Occipital lobe (tissue), 3 donors: ENCODE measurements at places on chromosomes 13 and 19. TPM values are rescaled to one million over a fixed set of nuclear protein-coding genes. Genes with fewer than 3 reads are reported as not detected.

Gene SLC6A16
- total RNA-seq: not detected

GRCh38 chr19:57830071-57830602, at the start of gene ZNF587B:
Gene ZNF587B, plus strand, starts transcription at chr19:57830299. Its CDS starts 230 bp downstream, at chr19:57830529.
- DNase-seq: peak; percentile 56

- peak; percentile 7 for DNase-seq
These were observed 15.4 kb upstream of the IRGC start for GRCh38 chr19:43700395-43701000.

DNA sequence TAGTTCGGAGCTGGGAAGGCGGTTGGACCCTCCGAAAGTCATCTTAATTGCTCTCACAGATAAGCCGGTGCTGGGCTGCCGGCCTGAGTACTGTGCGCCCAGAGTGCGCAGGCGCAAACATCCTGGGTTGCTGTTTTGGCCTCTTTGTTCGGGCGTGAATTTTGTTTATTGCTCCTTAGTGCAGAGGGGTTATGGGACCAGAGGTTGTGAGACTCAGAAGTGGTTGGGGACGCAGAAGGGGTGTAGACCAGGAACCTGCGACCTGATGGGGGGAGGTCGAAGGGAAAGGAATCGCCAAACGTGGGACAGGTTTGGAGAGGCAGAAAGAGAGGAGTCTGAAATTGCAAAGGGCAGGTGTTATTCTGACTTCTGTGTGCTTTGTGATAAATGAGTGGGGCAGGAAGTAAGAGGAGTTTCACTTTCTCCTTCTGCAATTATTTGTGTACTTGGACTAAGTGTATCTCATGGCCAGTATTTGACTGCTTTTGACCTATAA, 607 bp upstream of the ZNF566 start:
- no peak for DNase-seq

DNA sequence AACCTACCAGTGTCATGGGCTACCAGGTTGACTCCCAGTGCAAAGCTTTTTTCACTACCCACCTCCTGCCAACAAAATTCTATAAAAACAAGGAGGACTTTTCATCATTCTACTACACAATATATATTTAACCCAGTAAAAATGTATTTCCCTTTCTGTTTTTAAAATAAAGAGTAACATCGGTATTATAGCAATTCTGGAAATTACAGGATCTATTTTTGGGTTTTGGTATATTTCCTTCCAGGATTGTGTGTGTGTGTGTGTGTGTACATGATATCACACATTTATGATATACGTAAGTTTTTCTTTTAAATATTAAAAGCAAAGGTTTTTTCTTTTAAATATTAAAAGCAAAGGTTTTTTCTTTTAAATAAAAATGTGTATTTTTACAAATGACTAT, 6.0 kb upstream of the UBL3 start:
- no peak for DNase-seq

DNA sequence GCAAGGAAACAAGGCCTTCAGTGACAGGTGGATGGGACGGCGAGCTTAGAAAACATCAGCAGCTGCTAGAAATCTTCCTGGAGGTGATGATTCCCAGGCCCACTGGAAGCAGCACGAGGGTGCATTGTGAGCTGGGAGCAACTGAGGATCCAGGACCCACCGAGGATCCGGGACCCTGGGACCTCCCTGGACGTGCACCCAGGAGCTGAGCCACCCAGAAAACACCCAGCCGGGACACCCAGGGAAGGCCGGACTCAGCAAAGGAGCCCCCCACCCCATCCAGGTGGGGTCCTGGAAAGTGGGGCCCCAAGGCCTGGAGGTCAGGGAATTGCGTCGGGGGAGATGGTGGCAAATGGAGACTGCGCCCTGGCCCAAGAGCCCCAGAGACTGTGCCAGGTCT, 22.3 kb upstream of the SPACA7 start:
- DNase-seq: no peak

DNA sequence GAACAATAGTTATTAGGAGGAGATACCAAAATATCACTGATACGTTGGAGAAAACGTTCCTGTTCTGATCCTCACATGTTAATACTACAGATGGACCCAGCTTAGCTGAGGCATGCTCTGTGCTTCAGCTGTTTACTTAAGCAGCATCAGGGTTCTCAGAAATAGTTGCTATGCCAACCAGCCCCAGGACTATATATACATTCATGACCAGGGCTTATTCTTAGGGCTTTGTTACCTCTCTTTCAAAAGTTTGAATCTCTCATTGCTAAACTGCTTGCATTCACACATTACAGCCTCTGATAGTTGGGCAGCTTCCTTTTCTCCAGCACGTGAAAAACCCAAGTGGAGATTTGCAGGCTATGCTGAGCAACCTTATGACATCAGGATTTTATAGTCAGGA, 800.4 kb downstream of the DIAPH3 start:
- DNase-seq: no peak
